ENCODE measurements at places on chromosomes 11 and 22.
A peak's percentile ranks its signal among the peaks of the same experiment; 100 is the strongest.

GRCh38 chr11:69310934-69311766 lies 17.2 kb downstream of the MYEOV start:
- DNase-seq = no peak

DNA sequence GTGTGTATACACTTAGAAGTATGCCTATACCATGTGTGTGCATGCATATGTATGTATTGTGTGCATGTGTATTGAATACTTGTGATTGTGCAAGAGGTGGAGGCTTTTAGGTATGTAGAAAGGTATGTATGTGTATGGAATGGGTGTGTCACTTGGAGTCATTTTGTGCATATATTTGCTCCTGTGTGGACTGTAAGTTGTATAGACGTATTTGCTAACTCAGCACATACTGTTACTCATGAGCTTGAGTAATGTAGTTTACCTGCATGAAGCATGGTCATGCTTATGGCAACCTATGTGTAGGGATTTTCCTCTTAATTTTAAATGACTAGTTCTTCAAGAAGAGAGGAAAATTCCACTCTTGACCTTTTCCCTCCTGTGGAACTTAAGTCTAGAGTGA lies 507.6 kb upstream of the LARGE1 start:
- DNase-seq = no peak

- DNase-seq = no peak
Measured at GRCh38 chr22:20437613-20438426, at the start of gene SCARF2. Gene SCARF2 (minus strand): TSS chr22:20437825. CDS start chr22:20437754, 71 bp downstream.

- no peak for DNase-seq
Measured at GRCh38 chr22:17258015-17258787, 39.0 kb upstream of the ADA2 start.

DNA sequence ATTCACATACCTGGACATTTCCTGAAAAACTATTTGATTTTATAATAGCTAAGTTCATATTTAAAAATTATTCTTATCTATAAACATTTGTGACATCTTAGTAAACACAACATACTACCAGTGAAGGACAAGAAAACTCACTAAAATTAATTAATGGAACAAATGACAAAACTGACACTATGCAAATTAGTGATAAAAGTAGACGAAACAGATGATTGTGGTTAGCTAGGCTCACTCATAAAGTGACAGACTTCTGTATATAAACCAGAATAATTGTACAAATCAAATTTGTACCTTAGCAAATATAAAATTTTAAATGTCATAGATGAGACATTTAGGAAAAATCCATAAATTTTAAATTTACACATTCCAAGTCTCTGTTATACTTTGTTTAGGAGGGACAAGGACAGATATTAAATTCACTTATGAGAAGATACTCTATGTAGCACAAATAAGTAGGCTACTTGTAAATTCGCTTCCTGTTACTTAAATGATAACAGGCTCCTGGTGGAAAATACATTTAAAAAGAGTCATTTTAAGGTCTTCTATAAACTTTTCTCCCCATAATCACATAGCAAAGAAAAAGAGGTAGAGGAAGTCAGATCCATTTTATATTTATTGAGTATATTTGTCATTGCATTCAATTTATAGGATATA lies 81.2 kb downstream of the KIF18A start:
- DNase-seq = no peak

DNA sequence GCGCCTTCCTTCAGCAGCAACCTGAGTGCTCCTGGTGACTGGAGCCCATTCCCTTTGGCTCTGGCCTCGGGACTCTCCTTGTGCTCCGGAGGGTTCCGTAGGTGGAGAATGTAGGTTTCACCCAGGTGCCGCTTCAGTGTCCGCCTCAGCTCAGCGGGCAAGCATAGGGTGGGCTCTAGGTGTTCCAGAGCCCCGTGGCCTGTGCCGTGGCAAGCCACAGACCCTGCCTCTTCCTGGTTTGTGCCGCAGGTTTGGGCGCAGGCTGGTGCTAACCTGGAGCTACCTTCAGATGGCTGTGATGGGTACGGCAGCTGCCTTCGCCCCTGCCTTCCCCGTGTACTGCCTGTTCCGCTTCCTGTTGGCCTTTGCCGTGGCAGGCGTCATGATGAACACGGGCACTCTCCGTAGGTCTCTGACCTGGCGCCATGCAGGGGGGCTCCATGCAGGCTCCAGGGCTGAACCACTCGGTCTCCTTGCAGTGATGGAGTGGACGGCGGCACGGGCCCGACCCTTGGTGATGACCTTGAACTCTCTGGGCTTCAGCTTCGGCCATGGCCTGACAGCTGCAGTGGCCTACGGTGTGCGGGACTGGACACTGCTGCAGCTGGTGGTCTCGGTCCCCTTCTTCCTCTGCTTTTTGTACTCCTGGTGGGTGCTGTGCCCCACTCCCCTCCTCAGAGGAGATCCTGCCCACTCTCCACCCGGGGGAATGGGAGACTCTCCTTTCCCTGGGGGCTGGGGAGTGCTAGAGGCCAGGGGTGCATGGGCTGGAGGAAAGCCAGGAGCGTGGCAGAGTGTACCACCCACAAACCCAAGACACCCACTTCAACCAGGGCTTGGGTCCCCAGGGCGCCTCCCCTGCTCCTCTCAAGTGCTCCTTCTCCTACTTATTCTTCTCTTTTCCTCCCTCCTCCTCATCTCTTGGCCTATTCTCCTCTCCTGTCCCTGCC lies 2.4 kb downstream of the SLC22A12 start:
- DNase-seq = no peak

- DNase-seq = no peak
Measured at GRCh38 chr11:76903325-76903724, 42.6 kb downstream of the ACER3 start.

DNA sequence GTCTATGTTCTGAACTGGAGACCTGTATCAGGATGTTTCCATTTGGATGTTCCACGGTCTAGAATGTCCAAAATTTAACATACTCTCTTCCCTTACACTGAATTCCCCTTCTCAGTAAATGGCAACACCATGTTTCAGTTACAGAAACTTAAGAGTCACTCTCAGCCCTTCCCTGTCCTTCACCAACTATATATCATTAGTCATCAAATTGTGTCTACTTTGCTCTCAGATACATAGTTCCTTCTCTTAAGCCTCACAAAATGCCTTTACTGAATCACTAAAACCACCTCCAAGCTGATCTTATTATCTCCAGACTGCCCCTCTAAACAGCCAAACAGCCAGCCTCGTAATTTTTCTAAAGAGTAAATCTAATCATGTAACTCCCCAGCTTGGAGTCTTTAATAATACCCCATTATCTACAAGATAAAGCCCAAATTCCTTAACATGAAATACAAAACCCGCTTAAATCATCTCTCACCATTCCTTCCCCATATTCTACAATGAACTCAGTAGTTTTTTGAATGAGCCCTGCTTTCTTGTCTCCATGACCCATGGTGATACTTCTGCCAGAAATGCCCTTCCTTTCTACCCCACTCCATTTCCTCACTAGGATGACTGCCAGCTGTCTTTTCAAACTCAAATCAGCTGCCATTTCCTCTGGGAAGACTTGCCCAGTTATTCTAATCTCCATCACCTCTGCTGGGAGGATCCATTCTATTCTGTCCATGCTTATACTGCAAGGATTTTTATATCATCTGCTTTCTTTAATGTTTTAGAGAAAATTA lies 102.7 kb upstream of the ARHGAP42 start:
- no peak for DNase-seq

DNA sequence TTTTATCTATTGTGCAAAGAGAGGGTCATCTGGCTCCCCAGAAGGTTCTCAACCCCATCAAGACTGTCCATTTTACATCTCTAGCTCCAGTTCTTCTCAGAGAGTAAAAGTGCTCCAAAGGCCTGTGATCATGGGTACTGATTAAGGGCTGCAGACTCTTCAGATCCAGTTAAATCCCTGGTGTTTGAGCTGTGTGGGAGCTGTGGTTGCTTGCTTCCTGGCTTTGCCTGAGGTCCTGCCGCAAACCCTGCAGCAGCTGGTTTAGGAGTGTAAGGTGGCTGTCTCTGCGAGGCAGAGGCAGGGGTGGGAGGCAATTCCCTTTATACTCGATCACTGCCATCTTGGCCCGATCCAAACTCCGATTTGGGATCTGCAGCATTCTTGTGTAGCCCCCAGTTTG lies 1.2 kb downstream of the MRPL17 start:
- no peak for DNase-seq

DNA sequence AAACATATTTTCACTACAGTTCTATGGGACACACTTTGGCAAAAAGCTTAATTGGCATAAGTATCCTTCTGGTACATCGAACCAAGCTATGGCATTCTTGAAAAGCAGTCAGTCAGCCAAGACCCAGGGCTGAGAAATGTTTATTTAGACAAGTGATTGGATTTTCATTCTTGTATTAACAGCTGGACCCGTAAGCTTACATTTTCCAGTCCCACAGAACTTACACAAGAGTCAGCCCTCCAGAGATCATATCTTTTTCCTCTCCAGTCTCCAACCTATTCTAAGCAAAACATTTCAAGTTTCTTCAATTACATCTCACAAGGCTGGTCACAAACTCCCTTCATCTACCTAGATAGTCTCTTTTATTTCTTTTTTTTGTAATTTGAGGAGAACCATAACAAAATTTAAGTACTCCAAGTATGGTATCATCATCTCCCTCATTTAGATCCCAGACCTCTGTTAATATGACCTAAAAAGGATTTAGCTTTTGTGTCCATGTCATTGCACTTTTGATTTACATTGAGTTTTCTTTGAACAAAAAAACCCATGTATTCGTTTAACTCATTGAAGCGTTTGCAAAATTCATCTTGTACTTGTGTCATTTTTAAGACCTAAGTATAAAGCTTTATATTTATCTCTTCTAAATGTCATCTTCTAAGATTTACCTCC lies 67.9 kb upstream of the GRK3 start:
- DNase-seq = no peak

DNA sequence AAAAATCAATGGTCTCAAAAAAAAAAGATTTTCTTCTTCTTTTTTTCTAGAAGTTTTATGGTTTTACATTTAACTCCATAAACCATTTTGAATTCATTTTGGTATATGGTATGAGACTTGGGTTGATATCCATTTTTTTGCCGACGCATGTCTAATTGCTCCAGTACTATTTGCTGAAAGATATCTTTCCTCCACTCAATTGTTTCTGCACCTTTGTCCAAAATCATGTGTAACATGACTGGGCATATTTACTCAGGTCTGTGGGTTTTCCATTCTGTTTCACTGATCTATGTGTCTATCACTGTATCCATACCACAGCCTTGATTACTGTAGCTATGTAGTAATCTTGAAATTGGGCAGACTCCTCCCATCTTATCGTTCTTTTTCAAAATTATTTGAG lies 15.6 kb upstream of the SCARF2 start:
- DNase-seq = no peak

- no peak for DNase-seq
Measured at GRCh38 chr22:42171417-42171816, 40.8 kb upstream of the CYP2D6 start.

DNA sequence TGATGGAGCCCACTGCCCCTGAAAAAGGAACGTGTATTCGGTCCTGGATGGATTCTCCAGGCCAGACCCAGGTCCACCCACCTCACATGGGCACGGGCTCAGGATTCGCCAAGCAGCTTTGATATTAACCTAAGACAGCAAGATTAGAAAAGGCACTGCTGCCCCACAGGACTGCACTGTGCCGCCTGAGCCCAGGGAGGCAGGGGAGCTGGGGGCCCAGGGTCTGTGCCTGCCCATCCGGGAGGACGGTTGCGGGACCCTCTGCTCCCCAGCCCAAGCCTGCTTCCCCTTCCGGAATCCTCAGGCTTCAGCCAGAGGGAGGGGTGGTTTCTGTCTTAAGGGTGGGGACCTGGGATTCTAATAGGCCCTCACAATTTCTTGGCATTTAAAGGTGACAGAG lies 13.5 kb upstream of the VSIG10L2 start:
- DNase-seq = no peak

GRCh38 chr11:75541193-75542087 lies 15.7 kb upstream of the GDPD5 start:
- DNase-seq = no peak

GRCh38 chr22:38766076-38766777 lies 10.4 kb upstream of the SUN2 start:
- peak; percentile 51 for DNase-seq

Data from omental fat pad (tissue), 4 donors.